ENCODE measurements at places on chromosomes 7 and 10. TPM values are rescaled to one million over a fixed set of nuclear protein-coding genes. Genes with fewer than 3 reads are reported as not detected.

Gene TAS2R5
- 0.53 TPM for total RNA-seq

Gene SERPINE1
- 2,165 TPM for total RNA-seq

Gene CLEC5A
- not detected for total RNA-seq

Gene FAM185A
- 10.9 TPM for total RNA-seq

Gene CD36
- total RNA-seq = 0.26 TPM

Gene CABCOCO1
- not detected for total RNA-seq

DNA sequence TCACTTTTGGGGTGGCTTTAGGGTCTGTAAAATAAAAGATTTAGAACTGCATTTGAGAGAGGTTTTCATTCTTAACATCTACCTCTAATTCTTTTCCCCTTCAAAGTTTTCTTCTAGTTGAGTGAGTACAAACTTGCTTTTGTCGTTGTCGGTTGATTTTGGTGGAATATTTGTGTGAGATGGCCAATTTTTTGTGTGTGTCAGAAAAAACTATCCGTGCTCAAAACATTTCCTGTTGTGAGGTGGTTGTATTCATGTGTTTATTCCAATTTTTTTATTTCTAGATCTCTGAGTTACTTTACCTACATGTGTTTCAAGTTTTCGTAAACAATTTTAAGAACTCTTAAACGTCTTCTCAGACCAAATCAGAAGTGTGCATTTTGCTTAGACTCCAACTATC is 1.6 kb downstream of the AHR start:
- no peak for DNase-seq

- DNase-seq = no peak
Observed at GRCh38 chr10:33703501-33704213, 369.2 kb upstream of the NRP1 start.

GRCh38 chr7:154720016-154720415 is 282.9 kb downstream of the PAXIP1 start:
- DNase-seq = no peak

- no peak for DNase-seq
Observed at GRCh38 chr10:29535012-29535777, 99.6 kb downstream of the SVIL start.

DNA sequence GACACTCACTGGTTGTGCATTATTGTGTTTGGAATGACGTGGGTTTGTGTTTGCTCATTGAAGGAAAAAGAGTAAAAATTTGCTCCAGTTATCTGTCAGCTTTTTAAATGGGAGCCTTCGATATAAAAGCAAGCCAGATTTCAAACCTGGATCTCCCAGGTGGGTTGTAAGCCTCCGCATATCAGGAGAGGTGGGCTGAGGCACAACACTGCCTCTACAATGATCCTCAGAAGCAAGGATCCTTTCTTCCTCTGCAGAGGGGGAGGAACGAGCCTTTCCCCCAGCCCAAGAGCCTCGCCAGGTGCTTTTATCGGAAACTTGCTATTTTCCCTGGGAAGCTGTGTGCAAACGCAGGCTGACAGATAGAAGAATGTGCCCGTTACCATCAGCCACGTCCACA is 331.0 kb upstream of the MGMT start:
- no peak for DNase-seq

- no peak for DNase-seq
Observed at GRCh38 chr10:6542999-6543430, 37.1 kb downstream of the PRKCQ start.

- no peak for DNase-seq
Observed at GRCh38 chr7:151838861-151839381, 38.0 kb downstream of the PRKAG2 start.

DNA sequence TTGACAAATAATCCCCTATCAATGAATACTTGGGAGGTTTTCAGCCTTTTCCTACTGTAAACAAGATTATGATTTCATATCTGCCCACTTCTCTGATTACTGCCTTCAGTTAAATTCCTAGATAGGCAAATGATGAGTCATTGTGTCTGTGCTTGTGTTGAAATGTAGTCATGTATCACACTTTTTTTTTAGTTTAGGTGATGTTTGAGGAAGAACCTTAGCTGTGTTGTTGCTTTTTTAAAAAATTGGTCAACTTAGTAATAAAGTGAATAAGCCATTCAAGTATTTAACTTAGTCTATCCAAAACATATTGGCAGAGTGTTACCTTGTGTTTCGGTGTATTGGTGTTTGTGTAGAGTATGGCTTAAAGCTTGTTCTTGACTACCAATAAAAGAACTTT is 60.0 kb downstream of the WAC start:
- peak; percentile 8 for DNase-seq

DNA sequence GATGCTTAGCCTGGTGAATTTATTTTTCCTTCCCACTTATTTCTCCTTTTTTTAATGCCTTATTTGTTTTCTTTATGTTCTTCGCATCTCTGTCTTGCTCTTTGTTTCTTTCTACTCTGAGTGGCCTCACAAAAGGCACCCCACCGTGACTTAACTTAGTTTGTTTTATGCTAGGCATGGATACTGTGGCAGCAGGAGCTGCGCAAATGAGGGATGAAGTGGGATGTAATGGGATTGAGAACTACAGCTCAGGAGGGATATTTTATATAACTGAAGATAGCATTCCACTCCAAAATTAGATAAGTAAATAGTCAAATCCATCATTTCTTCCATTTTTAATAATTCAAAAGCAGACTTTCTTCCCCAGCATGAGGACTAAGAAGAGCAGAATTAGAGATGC is 1.7 kb upstream of the CACNA2D1 start:
- DNase-seq = no peak

- no peak for DNase-seq
Observed at GRCh38 chr10:131890276-131891195, 10.3 kb upstream of the PPP2R2D start.

- DNase-seq = no peak
Observed at GRCh38 chr7:114986190-114987180, 64.6 kb downstream of the MDFIC start.

DNA sequence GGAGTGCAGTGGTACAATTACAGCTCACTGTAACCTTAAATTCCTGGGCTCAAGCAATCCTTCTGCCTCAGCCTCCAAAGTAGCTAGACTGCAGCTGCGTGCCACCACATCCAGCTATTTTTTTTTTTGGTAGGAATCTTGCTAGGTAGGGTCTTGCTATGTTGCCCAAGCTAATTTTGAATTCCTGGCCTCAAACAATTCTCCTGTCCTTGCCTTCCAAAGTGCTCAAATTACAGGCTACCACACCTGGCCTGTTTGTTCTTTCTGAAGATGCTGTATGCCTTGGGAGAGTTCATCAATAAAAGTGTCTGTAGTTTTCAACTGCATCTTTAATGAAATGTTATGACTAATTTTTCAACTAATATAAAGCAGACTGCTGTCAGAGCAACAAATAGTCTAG is 452 bp downstream of the SAMD9 start:
- no peak for DNase-seq

DNA sequence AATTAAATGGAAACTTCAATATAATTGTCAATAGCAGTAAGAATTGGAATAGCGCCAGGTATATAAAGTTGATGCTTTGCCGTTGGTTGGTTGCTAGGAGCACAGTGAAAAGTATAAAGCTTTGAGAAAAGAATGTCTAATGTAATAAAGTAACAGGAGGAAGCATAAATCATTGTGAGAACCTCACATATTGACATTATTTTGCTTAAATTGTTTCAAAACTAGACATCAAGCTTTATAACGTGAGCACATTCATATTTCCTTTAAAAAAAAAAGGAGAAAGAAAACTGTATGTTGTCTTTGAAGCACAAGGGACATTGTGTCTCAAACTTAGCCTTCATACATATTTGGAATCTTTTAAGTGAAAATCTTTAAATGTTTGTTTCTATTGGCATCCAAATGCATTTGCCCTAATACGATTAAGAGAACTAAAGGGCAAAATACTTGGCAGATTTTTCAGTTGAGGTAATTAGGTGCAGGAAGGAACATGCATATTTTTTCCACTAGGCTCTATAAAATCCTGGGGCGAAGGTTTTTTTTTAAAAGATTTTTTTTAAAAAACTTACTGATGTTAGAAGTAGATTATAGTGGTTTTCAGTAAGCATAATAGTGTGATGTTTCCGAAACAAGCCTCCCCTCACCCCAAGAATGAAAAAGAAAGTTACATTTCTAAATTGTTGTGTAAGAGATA is 92.4 kb downstream of the ARID5B start:
- peak; percentile 33 for DNase-seq

DNA sequence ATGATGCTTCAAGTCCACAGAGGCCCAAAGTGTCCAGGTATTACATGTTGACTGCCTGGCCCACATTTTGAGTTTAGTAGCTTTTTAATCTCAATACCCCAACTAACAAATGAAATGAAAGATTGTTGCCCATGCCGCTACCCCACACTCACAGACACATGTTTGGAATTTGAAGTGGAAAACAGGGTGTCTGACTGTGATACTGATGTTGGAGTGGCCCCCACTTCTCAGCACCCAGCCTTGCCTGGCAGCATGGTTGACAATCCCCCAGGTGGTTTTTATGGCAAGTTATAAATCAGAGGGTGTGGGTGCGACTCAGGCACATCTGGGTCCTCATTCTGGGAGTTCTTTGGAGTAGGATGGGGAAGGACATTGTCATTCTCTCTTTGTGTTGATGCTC is 314.7 kb upstream of the ZNF32 start:
- DNase-seq = no peak

DNA sequence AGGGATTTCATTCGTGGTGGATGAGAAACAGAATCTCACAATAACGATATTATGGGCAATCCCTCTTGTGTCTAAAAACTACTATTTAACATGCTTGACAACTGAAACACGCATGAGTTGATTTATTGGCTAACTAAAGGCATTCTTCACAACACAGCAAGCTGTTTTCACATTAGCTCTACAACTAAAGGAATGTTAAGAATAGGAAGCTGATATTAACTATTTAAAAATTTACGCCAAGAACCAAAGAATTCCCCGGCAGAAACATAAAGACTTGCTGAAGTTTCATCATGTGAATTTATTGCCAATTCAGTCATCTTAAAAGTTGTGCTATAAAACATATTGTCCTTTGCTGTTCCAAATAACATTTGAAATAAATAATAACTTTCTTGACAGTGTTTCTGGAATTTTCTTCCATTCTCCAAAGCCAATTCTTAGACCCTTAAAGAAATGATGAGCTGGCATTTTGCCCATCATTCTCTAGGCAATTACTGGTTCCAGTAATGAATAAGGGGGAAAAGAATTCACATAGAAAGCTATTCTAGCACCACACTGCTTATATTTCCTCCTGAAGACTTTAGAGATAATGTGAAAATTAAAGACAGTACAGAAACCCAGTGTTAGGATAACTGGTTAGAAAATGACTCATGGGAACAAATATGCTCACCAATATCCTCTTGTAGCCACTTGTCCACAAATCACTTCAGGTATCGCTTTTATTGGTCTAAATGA is 233.1 kb downstream of the PARD3 start:
- DNase-seq = no peak

Measured in pulmonary artery endothelial cell (primary cell).